GM20000 (cell line): ENCODE measurements at places on chromosomes 1 and 21.

DNA sequence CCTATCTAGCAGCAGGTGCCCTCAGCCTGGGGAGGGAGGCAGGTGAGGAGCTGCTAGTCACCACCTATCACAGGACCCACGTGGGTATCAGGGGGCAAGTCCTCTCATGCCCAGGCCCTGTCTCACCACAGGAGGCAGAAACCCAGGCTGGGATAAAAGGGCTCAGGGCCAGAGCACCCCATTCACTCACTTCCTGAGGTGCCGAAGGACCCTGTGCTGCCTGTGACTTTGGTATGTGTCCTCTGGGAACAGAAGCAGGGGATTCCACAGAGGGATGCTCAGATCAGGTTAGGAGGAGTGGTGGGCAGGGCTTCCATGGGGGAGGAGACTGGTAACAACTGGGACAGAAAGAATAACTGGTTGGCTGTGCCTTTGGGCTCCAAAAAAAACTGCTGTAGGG is at the start of gene LCE1E:
LCE1E (plus strand) TSS at position 181 of the 400 bp plus-strand sequence. CDS start 1,043 bp downstream, outside the sequence.
- DNase-seq: no peak

- DNase-seq: no peak
Measured at GRCh38 chr1:106937104-106937503, 119.4 kb upstream of the PRMT6 start.

DNA sequence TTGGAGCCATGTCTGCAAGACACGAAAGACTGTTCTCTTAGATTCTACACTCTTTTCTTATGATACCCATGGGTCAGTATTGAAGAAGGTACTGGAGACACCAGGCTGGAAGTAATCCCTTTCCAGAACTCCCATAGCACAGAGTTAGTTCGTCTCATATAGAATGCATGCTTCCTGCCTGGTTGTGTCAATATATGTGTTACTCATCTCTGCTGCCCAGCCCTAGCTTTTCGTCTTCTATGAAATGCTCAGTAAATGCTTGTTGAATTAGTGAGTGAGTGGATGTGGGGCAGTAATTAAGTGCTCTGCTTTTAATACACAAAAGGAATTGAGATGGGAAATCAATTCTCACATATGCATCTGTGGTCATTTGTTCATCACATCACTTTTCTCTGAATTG is 32.1 kb downstream of the ADCY10 start:
- DNase-seq: no peak

DNA sequence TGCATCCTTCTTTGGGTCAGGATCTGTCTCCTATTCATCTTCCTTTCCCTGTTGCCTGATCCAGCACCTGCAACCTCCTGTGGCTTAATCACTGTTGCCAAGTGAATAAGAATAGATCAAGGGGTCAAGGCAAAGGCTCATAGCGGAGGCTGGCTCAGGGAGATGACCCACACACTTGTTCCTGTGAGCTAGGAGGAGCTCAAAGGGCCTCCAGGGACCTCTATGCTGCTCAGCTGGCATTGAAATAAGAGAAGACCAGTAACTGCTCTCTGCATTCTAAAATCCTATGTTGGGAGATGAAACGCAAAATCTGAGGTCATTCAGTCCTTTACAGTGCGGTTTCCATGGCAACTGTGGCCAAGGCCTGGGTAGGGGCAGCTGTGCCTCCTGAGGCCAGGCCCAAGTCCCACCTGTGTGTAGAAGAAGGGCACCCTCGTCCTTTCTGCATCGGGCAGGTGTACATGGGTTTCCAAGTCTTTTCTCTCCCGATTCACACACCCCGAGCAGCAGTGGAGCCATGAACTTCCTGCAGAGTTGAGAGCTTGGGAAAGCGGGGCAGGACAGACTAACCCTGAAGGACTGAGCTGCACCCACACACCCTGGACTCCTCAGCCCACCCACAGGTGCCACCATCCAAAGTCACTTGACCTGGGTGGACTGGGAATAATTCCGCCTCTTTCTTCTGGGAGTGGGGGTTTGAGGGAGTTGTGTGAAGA is 27.8 kb upstream of the STUM start:
- DNase-seq: no peak

GRCh38 chr1:150922519-150922975 is 3.6 kb upstream of the SETDB1 start:
- peak; percentile 76 for DNase-seq

DNA sequence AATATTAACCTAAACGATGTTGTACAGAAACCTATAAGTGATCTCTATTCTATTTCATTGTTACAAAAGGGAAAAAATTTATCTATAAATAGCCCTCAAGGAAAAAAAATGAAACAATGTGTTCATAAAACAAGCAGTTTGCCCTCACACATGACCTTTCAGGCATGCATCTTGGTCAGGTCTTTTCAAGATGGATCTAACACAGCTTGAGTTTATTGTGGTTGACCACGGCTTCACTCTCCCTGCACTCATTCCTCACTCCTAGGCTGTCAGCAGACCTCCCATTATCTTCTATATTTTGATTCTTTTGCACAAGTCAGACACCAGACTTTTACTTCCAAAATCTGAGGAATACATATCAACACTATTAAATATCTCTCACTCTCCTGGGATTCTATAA is 544.3 kb downstream of the KCNT2 start:
- DNase-seq: no peak

DNA sequence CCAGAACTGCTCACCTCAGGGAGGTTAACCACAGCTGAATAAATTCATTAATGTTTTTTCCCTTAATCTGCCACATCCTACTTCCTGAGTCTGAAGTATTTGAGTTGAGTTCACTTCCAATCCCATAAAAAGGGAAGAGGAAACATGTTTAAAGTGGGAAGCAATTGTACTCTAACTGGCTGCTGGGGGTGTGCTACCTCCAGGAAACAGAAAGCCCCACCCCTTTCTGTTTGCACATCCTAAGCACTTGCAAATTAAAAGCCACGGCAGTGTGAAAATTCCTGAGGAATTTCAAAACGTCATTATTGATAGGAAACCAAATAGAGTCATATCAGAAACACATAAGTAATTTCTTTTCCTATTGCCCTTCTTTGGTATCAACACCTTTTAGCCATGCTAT is 307.0 kb upstream of the NR5A2 start:
- no peak for DNase-seq

DNA sequence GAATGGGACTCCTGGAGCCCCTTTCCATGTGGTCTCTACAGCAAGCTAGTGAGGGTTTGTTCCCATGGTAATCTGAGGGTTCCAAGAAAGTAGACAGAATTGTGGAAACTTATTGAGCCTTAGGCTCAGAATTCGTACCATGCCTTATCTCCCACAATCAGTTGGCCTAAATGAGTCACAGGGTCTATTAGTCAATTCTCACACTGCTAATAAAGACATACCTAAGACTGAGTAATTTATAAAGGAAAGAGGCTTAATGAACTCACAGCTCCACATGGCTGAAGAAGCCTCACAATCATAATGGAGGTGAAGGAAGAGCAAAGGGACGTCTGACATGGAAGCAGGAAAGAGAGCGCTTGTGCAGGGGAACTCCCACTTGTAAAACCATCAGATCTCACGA is 106.6 kb upstream of the CXADR start:
- DNase-seq: no peak

- DNase-seq: no peak
Measured at GRCh38 chr21:18157406-18157805, 87.2 kb upstream of the CHODL start.

- DNase-seq: peak; percentile 85
Measured at GRCh38 chr1:38818175-38818976, 41.2 kb downstream of the RRAGC start.

DNA sequence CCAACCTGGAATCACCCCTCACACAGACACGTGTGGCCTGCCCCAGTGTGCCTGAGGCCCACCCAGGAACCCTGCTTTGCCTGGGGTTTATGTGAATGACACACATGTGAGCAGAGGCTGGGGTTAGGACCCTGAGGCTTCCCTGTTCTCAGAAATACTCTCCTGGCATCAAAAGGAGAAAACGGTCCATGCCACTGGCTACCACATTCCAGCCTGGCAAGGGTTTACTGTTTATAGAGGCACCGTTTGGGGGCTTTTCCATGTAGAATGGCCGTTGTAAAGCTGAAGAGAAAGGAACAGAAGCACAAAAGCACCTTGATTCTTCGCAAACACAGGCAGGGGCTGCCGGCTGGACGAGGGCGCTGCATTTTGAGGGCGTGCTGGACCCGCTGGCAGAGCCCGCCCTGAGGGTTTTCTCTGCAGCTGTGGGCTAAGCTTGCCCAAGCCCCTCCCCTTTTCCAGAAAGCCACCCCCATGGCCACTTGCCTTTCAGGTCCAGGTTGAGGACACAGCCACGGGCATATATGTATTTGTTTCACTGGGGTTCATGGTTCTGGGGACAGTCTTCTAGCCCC is 13.0 kb downstream of the TFF3 start:
- no peak for DNase-seq
